ENCODE measurements at places on chromosomes 3 and 15.

GRCh38 chr15:38324939-38325647 is 72.5 kb downstream of the SPRED1 start:
- no peak for DNase-seq

DNA sequence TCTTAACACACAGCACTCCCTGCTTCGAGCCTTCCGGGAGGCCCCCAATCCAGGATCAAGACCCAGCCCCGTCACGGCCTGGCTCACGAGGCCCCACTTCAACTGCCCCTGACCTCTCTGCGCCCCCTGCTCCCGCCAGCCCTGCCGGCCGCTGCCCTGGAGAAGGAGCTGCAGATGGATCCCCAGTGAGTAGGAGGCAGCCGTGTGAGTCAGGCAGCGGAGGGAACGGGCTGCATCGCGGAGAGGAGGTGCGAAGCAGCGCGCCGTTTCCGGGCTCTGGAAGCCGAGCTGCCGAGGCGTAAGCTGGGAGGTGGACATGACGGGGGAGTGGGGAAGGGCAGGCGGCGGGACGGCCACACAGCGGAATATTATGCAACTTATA is 133.4 kb downstream of the TPRA1 start:
- no peak for DNase-seq

GRCh38 chr3:62128051-62128450 is 245.3 kb downstream of the FEZF2 start:
- no peak for DNase-seq

- DNase-seq = no peak
These were observed 539.2 kb downstream of the VGLL3 start for GRCh38 chr3:86451749-86452148.

DNA sequence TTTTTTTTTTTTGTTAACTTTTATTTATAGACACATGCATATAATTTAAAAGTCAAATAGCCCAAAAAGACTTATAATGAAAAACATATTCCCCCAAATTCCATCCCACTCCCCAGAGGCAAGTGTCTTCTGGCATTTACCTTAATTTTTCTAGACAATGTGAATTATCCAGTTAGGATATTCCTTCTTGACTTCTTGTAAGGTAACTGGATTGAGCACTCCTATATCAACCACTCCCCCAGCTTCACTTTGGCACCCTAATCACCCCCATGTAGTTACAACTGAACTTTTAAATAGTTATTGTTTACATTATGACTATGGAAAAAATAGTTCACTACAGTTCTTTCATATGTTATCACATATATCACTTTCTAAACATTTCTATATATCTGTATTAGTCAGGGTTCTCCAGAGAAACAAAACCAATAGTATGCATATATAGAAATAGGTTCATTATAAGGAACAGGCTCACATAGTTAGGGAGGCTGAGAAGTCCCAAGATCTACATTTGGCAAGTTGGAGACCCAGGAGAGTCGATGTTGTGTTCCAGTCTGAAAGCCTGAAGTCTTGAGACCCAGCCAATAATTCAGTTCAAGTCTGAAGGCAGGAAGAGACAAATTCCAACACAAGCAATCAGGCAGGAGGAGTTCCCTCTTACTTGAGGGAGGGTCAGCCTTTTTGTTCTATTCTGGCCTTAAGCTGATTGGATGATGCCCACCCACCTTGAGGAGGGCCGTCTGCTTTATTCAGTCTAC is 175.8 kb downstream of the THSD4 start:
- no peak for DNase-seq

DNA sequence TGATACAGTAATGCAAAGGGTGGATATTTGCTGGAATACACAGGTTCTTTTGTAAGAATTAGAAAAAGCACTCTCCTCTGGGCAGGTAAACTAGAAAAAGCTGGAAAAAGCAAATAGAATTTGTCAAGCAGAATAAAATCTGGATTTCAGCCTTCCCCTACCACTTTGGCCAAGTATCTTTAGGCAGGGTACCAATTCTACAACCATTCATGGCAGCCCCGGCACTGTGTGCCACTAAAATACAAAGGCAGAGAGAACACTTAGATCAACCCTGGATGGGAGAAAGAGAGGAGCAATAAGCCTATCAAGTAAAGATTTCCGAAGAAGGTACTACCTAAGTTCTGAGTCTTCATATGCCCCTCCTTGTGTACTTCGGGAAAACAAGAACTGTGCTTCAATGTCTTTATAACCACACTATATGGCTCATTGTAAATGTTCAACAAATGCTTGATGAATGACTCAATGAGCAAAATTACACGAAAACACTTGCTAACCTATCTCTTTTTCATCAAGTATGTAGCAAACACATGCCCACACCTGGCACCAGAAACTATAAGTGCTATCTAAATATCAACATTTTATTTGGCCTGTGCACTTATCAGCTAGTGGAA is 20.8 kb downstream of the STAG1 start:
- DNase-seq = no peak
